IPS DF 19.7 (cell line): ENCODE measurements at places on chromosomes 16 and 17.

DNA sequence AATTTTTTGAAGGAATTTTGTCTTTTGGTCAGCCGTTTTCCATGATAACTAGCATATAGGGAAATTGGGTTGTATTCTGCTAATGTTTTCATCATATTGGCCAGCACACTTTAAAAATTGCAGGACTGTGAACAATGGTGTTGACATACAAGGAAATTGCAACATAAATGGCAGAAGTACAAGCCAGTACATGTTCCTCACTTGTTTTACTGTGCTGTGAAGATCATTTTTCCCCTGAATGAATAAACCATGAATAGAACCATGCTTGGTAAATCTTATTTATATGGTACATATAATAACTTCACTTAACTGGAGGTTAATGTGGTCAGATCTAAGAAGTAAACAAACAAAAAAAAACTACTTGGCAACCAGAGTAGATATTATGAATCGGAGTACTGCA, 22.8 kb downstream of the OMG start:
- DNase-seq = no peak

- DNase-seq = no peak
These were observed 25.8 kb downstream of the WFDC1 start for GRCh38 chr16:84320511-84320910.

DNA sequence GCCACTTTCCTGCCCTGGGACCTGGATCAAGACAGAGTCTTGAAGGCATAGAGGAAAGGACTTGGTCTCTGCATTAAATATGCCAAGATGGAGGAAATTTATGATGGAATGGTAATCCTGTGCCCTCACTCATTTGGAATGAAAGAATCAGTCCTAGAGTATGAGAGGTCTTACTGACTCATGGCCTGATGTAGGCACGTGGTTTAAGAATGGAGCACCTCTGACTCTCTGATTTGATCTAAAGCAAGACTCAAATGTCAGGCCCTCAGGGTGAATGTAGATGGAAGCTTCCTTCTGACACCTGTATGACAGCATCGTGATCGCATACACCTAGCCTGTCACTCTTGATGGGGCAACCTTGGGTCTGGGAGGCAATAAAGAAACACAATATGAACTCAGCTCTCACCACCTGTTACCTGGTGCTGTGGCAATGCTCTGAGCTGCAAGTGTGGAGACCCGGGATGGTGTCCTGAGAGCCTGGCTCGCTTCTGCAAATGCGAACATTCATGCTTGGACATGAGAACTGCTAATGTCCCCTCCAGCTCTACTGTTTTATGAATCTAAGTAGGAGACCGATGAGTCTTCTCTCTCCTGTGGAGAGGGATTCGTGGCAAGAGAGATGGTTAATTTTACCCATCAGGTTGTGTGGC, 229.9 kb downstream of the ABCC12 start:
- no peak for DNase-seq

GRCh38 chr17:6105649-6106007, 35.4 kb downstream of the WSCD1 start:
- no peak for DNase-seq
